ENCODE measurements at places on chromosomes 11 and 22.

GRCh38 chr11:104370478-104370877 is 206.5 kb upstream of the PDGFD start:
- no peak for DNase-seq

DNA sequence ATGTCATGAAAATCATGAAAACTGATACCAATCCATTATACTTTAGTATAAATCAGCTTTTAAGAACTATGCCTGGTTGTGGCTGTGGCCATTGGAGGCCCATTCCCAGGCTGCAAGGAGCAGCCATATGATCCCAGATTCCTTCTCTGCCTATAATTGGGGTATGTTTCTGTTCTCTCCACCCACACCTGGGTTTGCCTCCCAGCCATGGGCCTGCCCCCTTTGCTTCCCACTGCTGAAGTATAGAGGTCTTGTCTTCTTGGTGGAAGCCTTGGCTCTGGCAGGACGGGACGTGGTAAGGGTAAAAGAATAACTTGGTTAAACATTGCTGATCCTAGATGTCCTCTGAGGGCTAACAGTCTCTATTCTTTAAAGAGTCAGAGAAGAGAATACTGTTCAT is 2.4 kb downstream of the MICAL2 start:
- no peak for DNase-seq

DNA sequence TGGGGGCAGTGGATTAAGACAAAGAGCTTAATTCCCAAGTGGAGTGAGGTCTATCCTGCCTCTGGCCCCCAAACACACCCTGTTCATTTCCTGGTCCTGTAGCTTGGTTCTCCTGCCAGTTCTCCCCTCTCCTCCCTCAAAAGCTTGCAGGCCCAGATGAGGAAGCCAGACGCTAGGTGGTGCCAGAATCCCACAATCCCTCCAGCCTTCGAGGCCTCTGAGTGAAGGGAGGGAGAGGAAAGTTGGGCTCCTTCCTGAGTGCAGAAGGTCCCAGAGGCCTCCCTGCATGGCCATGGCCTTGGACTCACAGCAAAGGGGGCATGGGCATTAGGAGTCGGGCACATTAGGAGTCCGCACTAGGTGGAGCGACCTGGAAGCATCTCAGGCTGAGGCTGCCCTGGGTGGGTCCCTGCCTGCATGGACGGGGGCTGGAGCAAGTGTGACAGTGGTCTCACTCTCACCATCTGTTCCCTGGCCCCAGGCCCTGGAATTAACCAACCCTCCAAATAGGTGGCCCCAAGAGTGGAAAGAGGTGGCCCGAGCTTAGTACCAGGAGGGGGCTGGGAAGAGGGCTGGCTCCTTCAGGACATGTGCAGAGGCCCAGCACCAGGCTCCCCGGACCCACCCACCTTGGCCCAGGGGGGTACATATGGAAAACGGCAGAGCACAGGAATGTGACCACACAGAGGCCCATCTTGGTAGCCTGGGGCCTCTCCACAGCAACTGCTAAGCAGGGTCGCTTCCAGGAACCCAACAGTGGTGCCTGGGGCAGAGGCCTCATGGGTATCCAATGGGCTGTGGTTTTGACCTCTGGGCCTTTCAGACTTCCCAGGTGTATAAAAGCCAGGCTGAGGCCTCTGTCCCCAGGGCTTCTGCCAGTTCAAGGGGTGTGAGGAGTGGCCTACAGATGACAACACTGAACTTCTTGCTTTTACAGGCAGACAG is 5.2 kb downstream of the FXYD2 start:
- DNase-seq: peak; percentile 77

- no peak for DNase-seq
Measured at GRCh38 chr11:106925245-106925644, 93.0 kb downstream of the GUCY1A2 start.

DNA sequence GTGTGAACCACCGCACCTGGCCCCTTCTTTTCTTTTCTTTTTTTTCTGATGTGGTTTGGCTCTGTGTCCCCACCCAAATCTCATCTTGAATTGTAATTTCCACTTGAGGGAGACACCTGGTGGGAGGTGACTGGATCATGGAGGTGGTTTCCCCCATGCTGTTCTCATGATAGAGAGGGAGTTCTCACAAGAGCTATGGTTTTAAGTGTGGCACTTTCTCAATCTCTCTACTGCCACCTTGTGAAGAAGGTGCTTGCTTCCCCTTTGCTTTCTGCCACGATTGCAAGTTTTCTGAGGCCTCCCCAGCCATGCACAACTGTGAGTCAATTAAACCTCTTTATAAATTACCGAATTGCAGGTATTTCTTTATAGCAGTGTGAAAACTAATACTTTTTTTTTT is 4.9 kb upstream of the TCN2 start:
- DNase-seq: peak; percentile 60

GRCh38 chr11:76850130-76850529 is 10.6 kb upstream of the ACER3 start:
- no peak for DNase-seq

GRCh38 chr11:114258696-114259095 is 37.5 kb upstream of the NNMT start:
- no peak for DNase-seq

DNA sequence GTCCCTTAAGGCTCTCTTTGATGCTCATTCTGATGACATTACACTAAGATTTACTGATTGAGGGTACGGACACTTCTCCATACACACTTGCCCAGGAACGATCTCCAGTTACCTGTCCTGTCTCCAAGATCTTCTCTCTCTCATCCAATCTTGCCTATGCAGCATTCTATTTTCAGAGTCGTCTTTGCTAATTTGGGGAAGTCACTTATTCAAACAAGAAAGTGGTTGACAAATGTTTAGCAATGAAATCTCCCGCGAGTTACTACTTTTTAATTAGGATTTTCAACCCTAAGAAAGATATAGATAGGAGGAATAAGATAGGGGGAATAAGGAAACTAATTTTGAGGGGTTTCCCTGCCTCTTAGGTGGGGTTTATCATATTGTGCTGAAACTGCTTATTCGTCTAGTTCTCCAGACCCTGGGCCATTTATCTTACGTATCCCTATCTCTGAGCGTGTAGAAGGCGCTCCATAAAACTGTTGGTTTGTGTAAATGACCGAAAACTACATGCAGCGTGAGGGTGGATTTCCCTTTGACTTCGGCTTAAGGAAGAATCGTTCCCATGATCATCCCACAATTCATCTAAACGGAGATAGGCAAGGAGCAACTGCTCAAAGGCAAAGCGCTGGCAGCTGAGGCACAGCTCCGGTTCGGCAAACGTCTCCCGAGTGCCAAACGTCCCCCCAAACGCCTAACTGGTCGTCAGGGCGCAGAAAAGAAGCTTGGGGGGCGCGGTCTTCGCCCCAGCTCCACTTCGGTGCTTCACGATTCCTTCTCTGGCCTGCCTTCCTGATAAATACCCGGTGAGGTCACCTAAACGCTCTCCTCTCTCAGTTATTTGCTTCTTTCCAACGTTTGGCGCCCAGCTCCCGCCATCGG is 804 bp downstream of the APIP start:
- DNase-seq: no peak

- peak; percentile 68 for DNase-seq
Measured at GRCh38 chr22:27804470-27805297, 3.1 kb upstream of the MN1 start.

- DNase-seq: peak; percentile 51
Measured at GRCh38 chr11:18243783-18244362, 4.6 kb downstream of the SAA2 start.

- DNase-seq: no peak
Measured at GRCh38 chr11:47899801-47900200, 51.7 kb upstream of the NUP160 start.

GRCh38 chr11:36693139-36693843 is 95.3 kb upstream of the RAG2 start:
- DNase-seq: no peak

- no peak for DNase-seq
Measured at GRCh38 chr11:4065086-4065485, 29.5 kb upstream of the RRM1 start.

DNA sequence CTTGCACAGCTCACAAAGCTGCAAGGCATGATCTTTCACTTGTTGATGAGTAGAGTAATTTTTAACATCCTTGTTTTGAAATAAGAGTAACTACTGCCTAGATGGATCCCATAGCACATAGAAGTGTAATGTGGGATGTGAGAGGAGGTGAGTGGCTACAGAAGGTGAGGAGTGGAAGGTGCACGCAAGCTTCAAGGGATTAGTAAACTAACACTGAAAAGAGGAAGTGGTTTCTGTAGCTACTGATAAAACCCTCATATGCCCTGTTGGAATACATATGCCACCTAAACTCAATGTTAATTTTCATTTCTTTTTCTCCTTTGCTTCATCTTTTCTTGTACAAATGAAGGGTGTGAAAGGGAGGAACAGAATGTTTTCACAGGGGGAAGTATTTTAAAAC is 22.0 kb upstream of the CTSC start:
- DNase-seq: peak; percentile 10

GRCh38 chr22:28619236-28619635 is 60.4 kb downstream of the TTC28 start:
- no peak for DNase-seq

- no peak for DNase-seq
Measured at GRCh38 chr11:61963016-61963281, 4.5 kb downstream of the FTH1 start.

- DNase-seq: no peak
Measured at GRCh38 chr11:36877149-36877548, 279.1 kb upstream of the RAG2 start.

- no peak for DNase-seq
Measured at GRCh38 chr11:27678242-27678641, 22.0 kb downstream of the BDNF start.

DNA sequence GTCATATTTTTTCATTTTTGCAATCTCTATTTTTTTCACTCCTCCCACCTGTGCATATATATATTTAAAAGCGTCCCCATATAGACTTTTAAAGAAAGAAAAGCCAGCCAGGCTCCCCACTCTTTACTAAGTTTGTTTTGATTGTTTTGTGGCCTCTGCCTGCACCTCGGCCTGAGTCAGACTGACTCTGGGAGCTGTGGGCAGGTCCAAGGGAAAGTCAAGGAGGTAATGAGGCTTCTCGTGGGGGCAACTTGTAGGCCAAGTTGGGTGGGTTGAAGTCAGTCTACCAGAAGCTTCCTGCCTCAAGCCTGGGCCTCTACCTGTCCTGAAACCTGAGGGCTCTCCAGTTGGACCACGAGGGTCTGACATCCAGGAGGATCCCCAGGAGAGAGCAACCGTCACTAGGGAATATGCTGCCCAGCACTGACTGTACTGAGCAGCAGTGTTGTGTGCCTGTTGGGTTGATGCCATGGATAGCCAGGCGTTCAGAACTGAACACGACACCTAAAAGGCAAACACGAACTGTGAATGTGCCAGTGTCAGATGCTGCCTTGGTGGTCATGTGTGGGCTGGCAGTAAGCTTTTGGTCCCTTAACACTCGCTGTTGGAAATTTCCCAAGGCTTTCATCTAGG is 58.8 kb downstream of the BMAL1 start:
- peak; percentile 59 for DNase-seq

DNA sequence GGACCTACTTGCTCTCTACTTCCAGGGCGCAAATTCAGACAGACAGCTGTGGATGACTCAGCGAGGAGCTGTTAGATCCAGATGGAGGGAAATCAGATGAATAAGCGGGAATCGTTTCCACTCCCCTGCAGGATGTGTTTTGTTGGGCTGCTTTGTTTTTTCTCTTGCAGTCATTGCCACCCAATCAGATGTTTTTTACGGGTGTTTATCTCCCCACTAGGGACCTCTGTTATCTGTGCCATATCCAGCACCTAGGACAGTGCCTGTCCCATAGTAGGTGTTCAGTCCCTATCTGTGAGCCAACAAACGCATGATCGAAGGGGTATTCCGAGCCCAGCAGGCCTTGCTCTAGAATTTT is 51.1 kb upstream of the PARVG start:
- DNase-seq: peak; percentile 18

DNA sequence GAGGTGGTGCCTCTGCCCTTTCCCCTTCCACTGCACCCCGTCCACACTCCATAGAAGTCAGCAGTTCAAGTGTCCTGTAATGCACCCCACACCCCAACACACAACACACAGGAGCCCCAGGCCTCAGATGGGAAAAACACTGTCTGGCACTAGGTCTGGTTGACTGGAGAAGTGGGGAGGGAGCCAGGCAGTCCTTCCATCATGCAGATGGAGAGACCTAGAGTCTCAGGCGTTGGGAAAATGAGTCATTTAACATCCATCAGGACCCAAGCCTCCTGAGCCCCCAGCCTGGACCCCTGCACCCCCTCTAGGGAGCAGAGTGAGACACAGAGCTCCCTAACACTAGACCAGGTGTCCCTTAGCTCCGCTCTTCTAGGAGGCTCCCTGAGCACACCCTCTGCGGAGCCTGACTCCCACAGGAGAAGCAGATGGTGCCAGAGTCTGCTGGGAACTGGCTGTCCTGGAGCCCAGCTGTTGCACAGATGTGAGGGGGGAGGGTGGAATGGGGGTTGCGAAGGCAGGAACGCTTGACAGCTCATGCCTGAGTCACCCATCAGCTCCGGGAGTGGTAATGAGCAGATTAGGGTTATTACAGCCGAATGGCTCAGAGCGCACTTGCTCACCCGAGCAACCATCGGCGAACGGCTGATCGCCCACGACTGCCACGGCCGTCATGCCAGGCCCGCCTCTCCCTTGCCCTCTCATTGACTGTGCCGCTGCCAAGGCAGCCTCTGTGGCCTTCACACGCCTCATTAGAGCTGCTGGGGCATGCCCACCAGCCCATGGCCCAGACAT is 22.1 kb upstream of the SYT7 start:
- DNase-seq: peak; percentile 85

DNA sequence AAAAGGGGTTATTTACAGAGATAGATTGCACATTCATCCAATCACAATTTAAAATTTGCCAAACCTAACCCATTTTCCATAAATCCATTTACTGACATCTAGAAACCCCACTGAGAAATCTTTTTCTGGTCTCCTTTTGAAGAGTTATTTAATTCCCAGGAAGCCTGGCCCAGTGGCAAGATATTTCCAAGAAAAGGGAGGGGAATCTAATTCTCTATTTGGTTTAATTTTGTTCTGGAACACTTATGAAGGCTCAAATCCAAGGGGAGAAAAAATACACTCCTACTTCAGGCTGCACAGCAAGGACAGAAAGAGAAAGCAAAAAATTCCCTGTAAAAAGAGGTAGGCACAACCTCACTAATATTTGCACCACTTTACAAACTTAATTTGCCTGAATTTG is 88.2 kb upstream of the LDLRAD3 start:
- DNase-seq: no peak

DNA sequence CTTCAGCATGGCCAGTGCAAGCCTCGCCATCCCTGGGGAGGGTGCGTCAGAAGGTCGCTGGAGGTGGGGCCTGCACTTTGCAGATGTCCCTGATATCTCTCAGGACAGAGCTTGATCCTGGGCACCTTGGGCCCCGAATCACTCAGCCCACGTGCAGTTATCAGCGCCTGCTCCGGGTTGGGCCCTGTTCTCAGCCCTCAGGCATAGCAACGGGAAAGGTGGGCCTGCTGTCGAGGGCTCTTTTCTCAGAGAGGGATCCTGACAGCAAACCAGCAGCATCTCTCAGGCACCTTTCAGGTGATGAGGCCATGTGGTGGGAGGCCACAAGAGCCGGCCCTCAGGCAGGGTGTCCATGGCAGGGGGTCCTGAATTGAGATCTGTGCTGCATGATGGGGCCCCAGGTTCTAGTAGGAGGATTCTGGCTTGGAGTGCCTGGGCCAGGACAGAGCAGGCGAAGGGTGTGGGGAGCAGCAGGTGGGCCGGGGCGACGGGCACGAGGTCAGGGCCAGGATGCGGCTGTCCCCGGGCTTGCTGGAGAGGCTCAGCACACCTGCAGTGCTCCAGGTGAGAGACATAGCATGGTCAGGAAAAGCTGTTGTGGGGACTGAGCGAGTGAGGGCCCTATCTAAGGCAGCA is 280.5 kb downstream of the TBC1D22A start:
- DNase-seq: no peak

All from Caki2 (cell line).